ENCODE measurements at places on chromosomes 1 and 21.

- no peak for DNase-seq
Observed at GRCh38 chr1:3249631-3250501, 180.9 kb downstream of the PRDM16 start.

GRCh38 chr1:119632841-119633240, 15.2 kb downstream of the ZNF697 start:
- no peak for DNase-seq

GRCh38 chr1:46413596-46413985, 19.5 kb downstream of the FAAH start:
- DNase-seq: peak; percentile 53

DNA sequence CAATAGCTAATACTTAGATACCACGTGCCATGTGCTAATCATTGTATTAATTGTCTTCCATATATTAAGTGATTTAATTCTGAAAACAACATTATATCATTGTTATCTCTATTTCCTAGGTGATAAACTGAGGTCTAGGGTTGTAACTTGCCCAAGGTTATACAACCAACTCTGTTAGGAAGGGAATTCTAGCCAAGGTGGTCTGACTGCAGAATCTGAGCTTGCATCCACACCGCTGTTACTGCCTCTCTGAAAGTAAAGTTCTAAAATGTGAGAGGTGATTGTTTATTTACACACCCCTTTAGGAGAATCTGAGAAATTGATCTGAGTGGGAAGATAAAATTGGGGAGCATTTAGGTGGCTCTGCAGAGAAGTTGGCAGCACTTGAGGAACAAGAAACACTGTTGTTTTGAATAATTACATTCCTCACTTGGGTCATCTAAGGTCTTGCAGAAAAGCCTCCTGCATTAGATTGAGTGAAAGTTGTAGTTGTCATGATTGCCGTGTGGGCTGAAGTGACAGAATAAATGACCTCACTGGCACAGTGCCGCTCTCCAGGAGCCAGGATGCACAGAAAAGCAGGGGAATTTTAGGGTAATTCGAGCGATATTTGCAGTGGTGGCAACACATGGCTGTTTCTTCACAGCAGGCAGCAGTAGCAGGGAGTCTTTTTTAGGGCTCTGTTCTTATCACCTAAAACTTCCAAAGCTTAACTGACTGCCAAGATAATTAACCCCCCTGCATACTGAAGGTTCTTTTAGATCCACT, 121.7 kb downstream of the ADGRL4 start:
- DNase-seq: peak; percentile 17

DNA sequence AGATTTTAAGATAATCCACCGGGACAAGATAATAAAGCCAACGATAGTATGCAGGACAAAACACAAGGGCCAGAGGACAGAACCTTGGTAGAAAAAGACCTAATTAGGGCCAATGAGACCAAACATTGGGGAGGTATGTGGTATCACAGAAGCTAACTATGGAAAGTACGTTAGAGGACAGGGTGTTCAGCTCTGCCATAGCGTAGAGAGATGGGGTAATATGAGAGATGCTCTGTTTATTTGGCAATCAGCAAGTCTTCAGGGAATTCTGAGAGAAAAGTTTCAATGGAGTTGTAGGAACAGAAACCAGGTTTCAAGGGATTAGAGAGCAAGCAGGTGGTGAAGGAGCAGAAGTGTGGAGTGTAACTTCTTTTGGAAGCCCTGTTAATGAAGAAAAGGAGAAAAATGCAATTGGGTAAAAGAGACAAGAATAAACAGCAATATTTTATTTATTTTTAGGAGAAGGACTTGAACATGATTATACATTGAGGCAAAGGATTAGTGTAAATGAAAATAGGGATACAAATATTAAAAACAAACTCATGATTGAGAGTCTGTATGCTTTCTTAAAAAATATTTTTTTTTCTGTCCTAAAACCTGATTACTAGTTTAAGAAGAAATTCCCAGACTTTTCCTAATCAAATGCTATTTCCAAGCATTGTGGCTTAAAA, 24.0 kb downstream of the EEIG2 start:
- no peak for DNase-seq

DNA sequence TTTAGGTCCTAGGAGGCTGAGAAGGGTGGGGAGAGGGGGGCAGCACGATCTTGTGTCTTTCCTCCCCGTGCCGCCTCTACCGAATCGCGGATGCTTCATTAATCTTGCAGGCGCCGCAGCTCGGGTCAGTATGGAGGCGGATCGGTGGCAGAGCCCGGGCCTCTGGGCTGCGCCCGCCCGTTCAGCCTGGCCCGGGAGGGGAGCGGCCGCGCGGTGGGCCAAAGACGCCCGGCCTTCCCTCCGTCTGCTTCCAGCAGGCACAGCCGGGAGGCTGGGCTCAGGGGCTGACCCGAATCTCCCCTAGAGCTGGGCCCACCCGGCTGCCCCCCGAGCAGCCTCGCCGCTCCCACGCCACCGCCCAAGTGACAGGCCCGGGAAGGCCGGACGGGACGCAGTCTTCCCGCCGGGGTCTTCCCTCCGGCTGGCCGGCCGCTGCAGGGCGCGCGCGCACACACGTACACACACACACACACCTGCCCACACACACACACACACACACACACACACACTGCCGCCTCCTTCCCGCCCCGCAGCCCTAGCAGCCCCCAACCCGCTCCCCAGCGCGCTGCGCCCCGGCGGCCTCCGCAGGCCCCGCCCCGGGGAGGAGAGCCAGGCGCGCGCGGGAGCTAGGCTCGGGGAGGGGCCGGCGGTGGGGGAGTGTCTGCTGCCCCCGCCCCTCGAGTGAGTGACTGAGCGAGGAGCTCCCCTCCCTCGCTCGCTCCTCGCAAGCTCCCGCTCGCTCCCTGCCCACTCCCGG, at the start of gene C1orf21:
C1orf21 (plus strand) TSS at position 718 of the 757 bp plus-strand sequence. CDS start 90,481 bp downstream, outside the sequence.
- peak; percentile 87 for DNase-seq

GRCh38 chr1:76547916-76548315, 319.4 kb upstream of the ST6GALNAC5 start:
- DNase-seq: peak; percentile 29

DNA sequence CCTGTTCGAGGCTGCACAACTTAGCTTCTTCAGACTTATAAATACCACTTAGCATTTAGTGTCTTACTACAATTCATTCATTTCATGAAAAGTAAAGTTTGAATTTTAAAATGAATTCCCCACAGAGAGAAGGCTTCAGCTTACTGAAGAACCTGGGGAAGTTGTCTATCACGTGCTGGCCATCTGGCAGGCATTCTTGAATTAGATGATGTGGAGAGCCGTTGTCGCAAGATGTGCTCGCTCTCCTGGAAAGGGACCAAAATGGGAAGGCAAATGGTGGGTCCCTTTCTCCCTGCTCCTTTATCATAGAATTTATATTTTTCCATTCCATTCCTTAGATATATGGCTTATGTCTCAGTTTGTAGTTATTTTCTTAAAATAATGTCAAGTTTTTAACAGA, 90.5 kb downstream of the CD247 start:
- DNase-seq: no peak

DNA sequence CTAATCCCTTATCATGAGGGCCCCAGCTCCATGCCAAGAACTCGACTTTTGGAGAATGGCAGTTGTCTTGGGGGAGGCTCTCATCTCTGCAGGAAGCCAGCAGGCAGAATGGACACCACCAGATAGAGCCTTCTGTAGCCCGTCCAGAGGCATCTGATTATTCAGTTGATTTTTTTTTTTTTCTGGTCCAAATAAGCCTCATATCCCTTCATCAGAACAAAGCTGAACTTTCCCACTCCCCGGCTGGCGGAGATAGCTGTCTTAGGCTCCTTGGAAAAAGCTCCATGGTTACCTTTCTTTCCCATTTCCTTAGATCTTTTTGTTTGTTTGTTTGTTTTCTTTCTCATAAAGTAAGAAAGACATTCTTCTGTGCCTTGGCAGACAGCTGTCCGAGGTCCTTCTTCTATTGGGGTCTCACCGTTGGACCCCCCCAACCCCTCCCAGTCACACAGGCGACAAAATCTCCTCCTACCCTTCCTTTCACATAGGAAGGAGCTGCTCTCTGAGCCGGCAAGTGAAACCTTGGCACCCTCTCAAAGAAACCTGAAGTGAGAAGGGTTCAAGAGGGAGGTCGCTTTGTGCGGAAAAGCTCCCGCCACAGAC, 278.5 kb downstream of the RPS6KC1 start:
- DNase-seq: no peak

GRCh38 chr1:63731117-63732043, 42.4 kb upstream of the ROR1 start:
- DNase-seq: no peak

- DNase-seq: peak; percentile 52
Observed at GRCh38 chr1:6646499-6647148, 22.0 kb downstream of the THAP3 start.

DNA sequence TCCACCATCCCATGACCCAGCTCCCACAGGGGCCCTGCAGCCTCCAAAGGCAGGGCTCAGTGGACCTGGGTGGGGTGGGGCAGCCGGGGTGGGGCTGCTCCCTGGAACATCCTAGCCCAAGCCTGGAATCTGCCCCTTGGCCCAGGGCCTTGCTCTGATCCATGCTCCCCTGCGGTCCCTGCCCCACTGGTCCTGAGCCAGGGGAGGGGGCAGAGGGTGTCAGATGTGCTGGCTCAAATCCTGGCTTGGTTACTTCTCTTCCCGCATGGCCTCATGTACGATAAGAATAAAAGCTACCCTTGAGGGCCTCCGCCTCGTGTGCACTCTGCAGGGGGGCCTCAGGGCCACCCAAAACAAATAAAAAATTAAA, 819 bp downstream of the SLC25A34 start:
- no peak for DNase-seq

GRCh38 chr1:223393275-223394214, at the start of gene CCDC185:
TSS of gene CCDC185 (plus strand) at chr1:223393415. CDS start at chr1:223393476, 61 bp downstream.
- DNase-seq: no peak

DNA sequence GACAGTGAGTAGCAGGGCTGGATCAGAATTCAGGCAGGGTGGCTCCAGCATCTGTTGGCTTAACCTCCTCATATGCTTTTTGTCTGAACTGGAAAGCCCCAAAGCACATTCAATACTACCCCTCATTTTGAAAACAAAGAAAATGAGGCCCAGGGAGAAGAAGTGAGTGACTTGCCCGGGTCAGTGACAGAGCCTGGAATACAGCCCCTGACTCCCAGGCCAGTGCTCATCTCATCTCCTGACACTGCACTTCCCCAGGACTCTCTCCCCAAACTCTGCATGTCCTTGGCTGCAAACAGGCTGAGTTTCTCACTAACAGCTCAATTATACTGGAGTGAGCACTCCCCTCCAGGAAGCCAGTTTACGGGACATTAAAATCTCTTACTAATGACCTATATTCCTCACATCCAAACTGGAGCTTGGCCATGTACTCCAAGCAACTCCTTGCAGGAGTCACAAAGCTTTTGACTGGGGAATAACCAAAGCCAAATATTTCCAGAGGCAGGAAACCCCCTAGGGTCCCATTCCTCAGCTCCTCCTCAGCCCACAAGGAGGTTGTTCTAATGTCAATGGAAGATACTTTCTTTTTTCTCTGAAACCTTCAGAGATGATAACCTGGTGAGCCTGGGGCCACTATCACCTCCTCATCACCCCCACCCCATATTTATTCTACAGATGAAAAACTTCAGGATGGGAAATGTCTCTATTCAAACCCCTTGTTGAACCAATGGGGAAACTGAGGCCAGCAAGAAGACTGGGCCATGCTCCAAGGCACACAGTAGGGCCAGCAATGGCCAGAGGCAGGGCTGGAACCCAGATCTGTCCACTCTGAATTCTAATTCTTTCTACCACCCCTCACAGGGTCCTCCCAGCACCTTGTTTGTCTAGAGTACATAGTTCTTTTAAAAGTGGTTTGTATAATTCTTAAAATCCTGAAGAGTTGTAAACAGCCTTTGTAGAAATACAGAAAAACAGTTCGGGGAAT, 127.0 kb downstream of the PLPP3 start:
- DNase-seq: no peak

DNA sequence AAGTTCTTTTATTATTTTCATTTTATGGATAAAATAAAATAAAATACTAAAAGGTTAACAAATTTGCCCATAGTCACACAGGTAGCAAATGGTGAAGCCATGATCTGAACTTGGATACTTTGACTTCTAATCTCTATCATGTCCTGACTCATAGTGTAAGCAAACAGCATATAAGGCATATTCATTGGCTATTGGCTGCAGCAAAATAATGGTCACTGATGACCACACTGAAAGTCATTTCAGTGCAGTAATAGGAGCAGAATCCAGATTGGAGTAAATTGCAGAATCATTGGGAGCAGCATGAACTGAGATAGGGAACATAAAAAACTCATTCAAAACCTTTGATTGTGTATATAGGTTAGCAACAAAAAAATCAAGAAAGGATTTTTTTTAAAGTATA, 262.9 kb downstream of the PLA2G4A start:
- DNase-seq: no peak
